ENCODE measurements at places on chromosomes 3 and 15. TPM values are rescaled to one million over a fixed set of nuclear protein-coding genes. Genes with fewer than 3 reads are reported as not detected.

- DNase-seq, result no peak
Measured at GRCh38 chr15:90901175-90902039, 1.7 kb upstream of the MAN2A2 start.

GRCh38 chr3:168248383-168249204, 152.9 kb upstream of the GOLIM4 start:
- DNase-seq, result peak; percentile 51

Gene CAPN3
- total RNA-seq, result 268 TPM

Gene SLC12A1
- not detected for total RNA-seq

Gene PCLAF
- 0.24 TPM for total RNA-seq

GRCh38 chr3:64291345-64291744, 66.1 kb upstream of the PRICKLE2 start:
- DNase-seq, result peak; percentile 63

DNA sequence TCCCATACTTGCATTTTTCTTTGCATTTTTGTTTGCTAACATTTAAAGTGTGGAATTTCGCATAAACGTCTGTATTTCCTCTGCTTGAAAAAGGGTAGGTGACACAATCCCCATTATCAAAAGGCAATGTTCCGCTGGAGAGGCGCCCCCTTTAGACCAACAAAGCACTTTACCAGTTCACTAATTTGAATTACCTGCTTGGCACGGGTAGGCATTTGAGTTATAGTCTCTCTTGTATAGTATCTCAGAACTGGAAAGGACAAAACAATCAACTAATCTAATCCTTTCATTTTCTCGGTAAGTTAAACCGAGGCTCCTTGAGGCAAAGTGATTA, 775 bp upstream of the CCDC39 start:
- no peak for DNase-seq

- DNase-seq, result no peak
Measured at GRCh38 chr3:82012775-82013174, 251.3 kb upstream of the GBE1 start.

GRCh38 chr15:60162251-60162967, 158.3 kb downstream of the FOXB1 start:
- DNase-seq, result no peak

Gene FBXL22
- total RNA-seq, result 0.27 TPM

DNA sequence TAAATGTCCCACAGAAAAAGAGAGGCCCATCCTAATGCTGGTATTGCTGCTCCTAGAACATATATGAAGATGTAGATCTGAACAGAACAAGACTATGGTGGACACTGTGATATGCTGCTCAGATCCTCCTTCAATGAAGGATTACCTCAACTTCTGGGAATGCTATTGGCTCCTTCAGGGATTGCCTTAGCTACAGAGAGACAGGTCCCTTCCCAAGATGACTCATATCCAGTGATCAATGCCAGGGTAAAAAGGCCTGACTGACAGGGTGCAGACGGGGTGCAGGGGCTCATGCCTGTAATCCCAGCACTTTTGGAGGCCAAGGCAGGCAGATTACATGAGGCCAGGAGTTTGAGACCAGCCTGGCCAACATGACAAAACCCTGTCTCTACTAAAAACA, 20.5 kb upstream of the STAG1 start:
- no peak for DNase-seq

- DNase-seq, result no peak
Measured at GRCh38 chr3:26312816-26313215, 309.8 kb upstream of the LRRC3B start.

Gene CD47
- 16.6 TPM for total RNA-seq

DNA sequence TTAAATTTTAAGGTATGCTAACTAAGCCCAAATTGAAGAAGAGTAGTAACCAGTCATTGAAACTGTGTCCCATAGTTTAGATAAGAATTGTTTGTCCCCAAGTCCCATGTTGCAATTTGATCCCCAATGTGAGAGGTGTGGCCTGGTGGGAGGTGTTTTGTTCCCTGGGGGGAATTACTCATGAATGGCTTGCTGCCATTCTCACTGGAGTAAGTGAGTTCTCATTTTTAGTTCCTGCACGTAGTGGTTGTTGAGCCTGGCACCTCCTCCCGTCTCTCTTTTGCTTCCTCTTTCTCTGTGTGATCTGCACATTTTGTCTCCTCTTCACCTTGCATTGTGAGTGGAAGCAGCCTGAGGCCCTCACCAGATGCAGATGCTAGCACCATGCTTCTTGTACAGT, 1271.0 kb downstream of the NSUN3 start:
- DNase-seq, result no peak

GRCh38 chr3:104245981-104246380, 1120.7 kb upstream of the ALCAM start:
- no peak for DNase-seq

GRCh38 chr3:8488411-8488810, 13.2 kb upstream of the LMCD1 start:
- no peak for DNase-seq

DNA sequence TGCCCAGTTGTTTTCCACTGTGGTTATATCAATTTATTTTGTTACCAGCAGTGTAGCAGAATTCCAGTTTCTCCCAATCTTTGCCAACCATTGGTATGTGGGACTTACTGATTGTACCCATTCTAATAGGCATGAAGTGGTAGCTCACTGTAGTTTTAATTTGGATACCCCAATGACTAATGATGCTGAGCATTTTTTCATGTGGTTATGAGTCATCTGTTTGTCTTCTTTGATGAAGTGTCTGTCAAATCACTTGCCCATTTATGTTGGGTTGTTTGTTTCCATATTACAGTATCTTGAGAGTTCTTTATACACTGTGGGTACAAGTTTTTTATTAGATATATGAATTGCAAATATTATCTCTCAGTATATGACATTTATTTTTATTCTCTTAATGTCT, 644.3 kb downstream of the NR2F2 start:
- no peak for DNase-seq

GRCh38 chr15:29972051-29972450, 110.7 kb upstream of the GOLGA8J start:
- DNase-seq, result no peak

DNA sequence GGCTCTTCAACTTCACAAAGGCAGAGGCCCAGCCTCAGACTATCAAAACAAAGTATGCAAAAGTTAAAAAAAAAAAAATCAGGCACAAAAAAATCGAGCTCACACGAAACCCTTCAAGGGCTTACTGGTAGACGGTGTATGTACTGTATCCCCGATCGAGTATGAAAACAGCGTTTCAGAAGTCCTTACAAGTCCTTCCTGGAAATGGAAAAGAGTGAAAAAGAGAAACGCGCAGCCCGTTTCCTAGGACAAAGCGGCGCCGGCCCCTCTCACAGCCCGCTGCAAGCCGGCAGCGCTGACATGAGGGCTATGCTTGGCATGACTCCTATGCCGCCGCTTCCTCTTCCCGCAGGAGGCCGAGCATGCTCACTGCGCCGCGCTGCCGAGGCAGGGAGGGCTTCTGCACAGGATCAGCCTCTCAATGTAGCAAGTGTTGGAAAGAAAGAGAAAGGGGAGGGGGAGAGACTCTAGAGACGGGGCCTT, at the start of gene VGLL4:
VGLL4 (minus strand) TSS at position 311 of the 483 bp plus-strand sequence. CDS start 397 bp downstream, outside the sequence.
- peak; percentile 94 for DNase-seq

GRCh38 chr15:68488966-68489365, 57.0 kb upstream of the ITGA11 start:
- no peak for DNase-seq

DNA sequence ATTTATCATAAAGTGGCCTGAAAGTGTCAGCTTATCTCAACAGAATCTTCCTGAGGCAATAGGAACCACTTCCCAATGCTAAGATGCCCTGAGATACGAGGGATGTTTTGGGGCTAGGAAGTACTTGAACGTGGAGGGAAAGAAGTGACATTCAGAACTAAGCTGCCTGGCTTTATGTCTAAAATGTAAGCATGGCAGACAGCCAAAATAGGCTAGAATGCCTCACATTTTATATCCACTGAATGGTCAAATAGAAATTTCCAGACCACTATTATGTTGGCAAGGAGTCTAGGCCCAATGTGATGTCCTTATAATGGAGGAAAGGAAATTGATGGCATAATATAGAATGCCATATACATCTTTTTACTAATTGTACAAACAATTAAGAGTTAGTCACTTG, 154.9 kb downstream of the PEX5L start:
- DNase-seq, result no peak

DNA sequence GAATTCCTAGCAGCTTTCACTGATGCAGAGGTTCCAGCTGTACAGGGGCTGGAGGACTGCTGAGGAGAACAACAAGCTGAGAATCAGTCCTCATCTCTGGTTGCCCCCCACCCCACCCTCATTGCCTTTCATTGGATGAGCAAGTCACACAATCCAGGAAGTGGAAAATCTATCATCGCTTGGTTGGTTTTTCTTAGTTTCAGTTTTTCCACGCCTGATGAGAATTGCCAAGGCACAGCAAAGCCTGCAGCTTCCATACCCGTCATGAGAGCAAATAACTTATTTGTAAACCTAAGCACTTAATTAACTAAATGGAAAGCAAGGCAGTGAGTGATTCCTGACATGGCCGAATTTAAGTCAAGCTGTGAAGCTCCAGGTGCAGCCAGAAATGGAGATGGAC, 21.4 kb upstream of the LIPC start:
- DNase-seq, result no peak

Gene SCG3
- not detected for total RNA-seq

Gene RBP2
- not detected for total RNA-seq

Gene IGSF10
- total RNA-seq, result 1.3 TPM

DNA sequence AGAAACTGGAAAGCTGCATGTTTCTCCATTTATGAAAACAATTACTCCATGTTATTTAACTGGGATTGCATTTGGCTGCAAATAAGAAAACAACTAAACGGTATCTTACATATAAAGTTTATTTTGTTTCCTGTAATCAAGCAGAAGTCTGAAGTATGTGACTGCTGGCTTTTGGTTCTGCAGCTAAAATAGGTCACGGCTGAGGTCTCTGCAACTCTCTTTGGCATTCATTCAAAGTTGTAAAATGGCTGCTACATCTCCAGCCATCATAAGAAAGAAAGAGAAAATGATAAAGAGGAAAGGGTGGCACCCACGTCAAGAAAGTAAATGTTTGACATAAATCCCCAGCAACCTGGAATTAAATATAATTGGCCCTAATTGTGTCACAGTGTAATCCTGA, 406.1 kb downstream of the TBC1D5 start:
- DNase-seq, result no peak

Measured in psoas muscle (tissue), 8 donors.